ENCODE measurements at places on chromosomes 3 and 15.

DNA sequence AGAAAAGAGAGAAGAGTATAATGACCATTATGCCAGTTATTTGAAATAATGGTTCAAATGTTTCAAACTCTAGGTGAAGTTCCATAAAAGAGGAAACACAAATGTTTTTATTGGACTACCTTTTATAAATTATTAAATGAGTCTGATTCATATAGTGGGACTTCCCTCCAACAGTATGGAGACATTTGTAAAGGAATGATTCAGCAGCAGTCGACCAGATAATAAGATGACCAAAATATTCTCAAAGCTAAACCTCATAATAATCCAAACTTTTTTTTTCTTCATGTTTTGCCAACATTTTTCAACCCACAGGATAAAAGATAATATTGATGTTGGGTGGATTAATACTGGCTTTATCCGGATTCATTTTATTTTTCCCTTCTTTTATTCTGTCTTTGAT is 18.8 kb downstream of the TIPARP start:
- DNase-seq: no peak

GRCh38 chr3:107506458-107506857 is 16.3 kb upstream of the BBX start:
- DNase-seq: no peak

GRCh38 chr3:143443851-143444331 is 324.3 kb downstream of the CHST2 start:
- DNase-seq: no peak

GRCh38 chr3:133980550-133980949 is 49.2 kb downstream of the SLCO2A1 start:
- no peak for DNase-seq

DNA sequence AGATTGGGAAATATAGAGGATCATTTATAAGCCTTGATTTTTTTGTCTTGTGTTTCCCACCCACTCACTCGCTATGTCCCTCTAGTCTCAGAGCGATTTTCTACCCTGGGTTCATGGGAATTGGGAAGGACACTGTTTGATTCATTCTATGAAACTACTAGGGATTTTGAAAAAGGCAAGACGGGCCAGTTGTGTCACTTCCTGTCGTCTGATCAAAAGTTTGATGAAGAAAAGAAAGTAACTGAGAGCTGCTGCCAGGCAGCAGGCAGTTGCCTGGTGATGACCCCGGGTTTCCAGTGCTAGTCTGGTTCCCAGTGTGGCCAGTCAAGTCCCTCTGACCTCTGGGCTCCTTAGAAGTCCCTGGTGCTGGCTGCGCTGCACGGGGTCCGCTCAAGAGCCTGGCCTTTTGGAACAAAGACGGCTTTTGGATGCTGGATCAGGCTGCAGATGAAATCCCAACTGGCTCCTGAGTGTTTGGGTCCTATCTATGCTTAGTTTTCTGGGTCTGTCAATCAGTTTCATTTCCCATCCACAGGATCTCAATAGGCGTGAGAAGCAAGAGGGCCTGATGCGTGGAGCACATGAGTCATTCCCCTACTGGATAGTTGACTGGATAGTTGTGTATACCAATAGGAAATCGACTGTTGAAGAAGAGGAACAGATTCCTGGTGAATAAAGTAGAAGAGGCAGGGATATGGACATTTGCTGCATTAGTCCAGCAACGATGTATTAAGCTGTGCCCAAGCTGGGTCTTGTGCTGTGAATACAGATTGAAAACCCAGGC is 89.7 kb downstream of the EEFSEC start:
- no peak for DNase-seq

DNA sequence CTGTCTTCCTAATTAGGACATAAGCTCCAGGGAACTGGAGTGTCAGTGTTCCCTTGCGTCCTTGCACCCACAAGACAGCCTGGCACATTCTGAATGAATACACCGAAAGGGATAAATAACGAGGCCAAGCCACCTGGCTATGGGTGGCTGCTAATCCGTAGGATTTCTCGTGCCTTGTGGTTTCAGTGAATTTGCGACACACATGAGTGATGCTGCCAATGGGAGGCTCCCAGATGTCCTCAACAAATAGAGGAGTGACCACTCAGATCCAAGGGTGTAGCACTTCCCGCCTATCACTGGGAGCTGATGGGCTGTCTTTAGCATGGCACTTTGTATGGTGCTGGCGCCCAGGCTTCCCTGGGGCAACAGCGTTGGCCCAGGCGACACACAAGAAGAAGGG is 43.4 kb downstream of the APBA2 start:
- no peak for DNase-seq

GRCh38 chr3:20668411-20668810 is 482.4 kb upstream of the SGO1 start:
- no peak for DNase-seq

- peak; percentile 86 for DNase-seq
Observed at GRCh38 chr15:45162771-45163507, 24.8 kb downstream of the SHF start.

DNA sequence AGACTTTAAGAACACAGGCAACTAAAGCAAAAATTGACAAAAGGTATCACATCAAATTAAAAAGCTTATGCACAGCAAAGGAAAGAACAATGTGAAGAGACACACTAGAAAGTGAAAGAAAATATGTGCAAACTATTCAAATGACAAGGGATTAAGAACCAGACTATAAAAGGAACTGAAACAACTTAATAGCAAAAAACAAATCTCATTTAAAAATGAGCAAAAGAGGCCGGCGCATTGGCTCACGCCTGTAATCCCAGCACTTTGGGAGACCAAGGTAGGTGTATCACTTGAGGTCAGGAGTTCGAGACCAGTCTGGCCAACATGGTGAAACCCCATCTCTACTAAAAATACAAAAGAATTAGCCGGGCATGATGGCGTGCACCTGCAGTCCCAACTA is 14.4 kb downstream of the NGLY1 start:
- DNase-seq: no peak

GRCh38 chr3:105316331-105316730 is 50.4 kb upstream of the ALCAM start:
- no peak for DNase-seq

- DNase-seq: no peak
Observed at GRCh38 chr3:125110016-125110875, 54.4 kb upstream of the HEG1 start.

GRCh38 chr3:118628704-118629341 is 405.8 kb downstream of the IGSF11 start:
- DNase-seq: peak; percentile 36

- DNase-seq: no peak
Observed at GRCh38 chr15:21260966-21261395, 179.3 kb downstream of the POTEB3 start.

All from germinal center (tissue), 1 donor.